ENCODE measurements at places on chromosomes 2 and 18.

DNA sequence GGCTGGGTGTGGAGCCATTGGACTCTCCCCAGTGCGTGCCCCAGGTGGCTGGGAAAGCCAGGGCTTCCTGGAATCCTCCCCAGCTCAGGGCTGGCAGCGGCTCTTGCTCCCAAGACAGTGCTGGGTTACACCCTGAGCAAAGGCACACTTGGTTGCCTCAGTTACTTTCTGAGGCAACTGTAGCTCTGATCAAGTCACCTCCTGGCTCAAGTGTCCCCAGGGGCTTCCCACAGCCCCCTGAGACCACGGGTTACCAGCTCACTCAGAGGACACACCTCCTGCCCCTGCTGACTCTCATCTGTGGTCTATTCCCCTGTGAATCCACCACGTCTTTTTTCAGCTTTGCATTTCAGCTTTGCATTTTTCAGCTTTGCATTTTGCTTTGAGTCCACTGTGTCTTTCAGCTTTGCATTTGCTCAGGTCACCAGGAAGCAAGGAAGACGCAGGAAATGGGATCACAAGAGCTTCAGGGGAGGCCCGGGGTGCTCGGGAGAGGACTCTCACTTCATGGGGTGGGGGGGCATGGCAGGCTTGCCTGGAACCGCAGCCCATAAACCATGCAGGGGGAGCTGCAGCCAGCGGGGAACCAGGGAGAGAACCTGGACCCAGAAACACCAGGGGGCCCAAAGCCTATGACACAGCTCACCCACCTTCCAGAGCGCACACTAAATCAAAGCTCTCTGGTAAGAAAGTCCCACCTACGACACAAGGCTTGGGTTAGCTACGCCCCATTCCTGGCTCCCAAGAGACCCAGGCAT is 138.0 kb upstream of the ASB18 start:
- no peak for DNase-seq

- DNase-seq, result no peak
Measured at GRCh38 chr18:79413025-79413424, 17.3 kb downstream of the NFATC1 start.

DNA sequence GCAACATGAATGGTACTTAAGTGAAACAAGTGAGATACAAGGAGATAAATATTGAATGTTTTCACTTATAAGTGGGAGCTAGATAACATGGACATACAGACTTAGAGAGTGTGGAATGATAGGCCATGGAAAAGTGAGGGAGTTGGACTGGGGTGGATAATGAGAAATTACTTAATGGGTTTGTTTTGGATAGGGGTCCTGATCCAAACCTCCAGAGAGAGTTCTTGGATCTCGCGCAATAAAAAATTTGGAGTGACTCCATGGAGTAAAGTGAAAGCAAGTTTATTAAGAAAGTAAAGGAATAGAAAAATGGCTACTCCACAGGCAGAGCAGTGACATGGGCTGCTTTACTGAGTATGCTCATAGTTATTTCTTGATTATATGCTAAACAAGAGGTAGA is 508.9 kb downstream of the CNTNAP5 start:
- no peak for DNase-seq

- DNase-seq, result peak; percentile 51
Measured at GRCh38 chr2:160411167-160411566, 82.4 kb downstream of the RBMS1 start.

DNA sequence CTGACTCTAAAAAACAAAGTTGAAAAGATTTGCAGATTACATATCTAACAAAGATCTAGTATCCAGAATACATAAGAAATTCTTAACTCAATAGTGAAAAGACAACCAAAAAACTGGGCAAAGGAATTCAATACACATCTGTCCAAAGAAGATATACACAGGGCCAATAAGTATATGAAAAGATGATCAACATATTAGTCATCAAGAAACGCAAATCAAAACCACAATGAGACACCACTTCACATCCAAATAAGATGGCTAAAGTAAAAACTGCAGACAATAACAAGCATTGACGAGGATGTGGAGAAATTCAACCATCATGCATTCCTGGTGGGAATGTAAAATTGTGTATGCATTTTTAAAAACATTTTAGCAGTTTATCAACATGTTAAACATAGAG is 256.0 kb downstream of the EIPR1 start:
- no peak for DNase-seq

DNA sequence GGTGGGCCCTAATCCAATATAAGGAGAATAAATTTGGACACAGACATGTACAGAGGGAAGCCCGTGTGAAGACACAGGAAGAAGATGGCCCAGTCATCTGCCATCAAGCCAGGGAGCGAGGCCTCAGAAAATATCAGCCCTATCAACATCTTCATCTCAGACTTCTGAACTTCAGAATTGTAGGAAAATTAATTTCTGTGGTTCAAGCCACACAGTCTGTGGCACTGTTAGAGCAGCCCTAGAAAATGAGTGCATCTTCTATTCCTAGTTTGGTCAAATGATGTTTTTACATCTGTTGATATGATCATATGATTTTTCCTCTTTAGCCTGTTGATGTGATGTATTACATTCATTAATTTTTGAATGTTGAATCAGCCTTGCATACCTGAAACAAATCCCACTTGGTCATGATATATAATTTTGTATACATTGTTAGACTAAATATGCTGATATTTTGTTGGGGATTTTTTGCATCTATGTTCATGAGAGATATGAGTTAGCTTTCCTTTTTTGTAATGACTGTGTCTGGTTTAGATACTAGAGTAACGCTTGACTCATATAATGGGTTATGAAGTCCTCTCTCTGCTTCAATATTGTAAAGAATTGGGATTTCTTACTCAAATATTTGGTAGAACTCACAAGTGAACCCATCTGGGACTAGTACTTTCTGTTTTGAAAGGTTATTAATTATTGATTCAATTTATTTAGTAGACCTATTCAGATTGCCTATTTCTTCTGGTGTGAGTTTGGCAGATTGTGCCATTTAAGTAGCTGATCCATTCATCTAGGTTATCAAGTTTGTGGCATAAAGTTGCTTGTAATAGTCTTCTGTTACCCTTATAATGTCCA is 451.4 kb downstream of the EIPR1 start:
- DNase-seq, result no peak

- DNase-seq, result no peak
Measured at GRCh38 chr18:58934356-58934755, 69.7 kb downstream of the ZNF532 start.

DNA sequence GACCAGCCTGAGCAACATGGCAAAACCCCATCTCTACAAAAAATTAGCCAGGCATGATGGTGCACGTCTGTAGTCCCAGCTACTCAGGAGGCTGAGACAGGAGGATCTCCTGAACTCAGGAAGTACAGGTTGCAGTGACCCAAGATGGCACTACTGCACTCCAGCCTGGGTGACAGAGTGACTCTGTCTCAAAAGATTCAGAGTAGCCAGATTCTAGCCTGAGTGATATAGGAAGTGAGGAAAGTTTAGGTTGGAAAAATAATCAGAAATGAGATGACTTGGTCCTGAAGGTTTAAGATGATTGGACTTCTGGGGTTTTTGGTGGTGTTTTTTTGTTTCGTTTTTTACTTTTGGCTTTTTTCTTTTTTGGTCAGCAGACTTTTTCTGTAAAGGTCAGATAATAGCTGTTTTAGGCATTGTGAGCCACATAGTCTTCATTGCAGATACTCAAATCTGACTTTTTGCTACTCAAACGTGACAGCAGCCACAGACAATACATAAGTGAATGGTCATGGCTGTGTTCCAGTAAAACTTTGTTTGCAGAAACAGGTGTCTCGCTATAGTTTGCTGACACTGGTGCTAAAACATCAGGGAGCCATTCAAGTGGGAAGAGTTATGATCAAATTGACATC is 104.1 kb upstream of the UBXN4 start:
- no peak for DNase-seq

DNA sequence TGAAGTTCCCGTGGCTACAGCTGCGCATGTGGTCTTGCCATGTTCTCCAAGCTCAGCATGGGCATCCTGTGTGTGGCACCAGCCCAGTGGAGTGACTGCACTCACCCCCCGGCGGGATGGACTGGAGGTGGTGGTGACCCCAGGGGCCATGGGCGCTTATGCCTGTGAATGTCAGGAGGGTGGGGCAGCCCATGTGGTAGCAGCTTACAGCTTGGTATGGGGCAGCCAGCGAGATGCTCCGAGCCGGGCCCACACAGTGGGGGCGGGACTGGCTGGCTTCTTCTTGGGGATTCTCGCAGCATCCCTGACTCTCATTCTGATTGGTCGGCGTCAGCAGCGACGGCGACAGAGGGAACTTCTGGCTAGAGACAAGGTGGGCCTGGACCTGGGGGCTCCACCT is 25.6 kb downstream of the SEMA4F start:
- DNase-seq, result no peak

GRCh38 chr2:136117391-136117841 is 533 bp downstream of the CXCR4 start:
- peak; percentile 13 for DNase-seq

Data from fibroblast of skin of right biceps (primary cell).